ENCODE measurements at places on chromosomes 5 and 9.

DNA sequence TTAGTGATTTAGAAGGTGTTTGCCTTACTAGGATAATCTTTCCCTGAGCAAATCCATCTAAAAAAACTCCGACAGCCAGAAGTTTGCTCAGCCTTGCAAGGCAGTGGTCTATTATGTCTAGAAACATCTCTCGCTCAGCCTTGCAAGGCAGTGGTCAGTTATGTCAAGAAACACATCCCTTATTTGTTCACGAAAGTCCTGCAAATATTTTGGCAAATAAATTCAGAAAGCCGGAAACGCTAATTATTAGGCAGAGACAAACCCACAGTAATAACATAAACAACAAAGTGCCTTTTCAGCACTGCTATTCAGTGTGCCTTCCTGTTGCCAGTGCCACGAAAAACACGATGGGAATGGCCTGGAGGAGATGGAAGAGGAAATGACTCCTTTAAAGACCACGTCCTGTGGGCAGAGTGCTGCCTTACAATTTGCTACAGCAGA lies 184.5 kb downstream of the GNAQ start:
- DNase-seq: no peak

DNA sequence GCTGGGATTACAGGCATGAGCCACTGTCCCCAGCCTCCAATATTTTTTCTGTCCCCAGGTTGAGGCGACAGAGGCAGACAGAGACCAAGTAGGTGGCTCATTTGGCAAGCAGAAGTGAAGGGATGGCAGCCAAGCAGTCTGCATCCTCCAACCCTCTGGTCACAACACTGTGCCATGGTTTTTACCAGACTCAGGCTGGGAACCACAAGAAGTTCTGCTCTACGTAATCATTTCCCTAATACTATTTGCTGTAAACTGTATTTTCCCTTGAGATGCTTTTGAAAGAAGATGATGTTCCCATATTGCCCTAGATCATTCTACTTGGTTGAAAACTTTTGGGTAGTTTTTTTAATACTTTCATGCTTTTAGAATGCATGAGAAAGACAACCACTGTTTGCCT lies 40.5 kb downstream of the PTTG1 start:
- no peak for DNase-seq

DNA sequence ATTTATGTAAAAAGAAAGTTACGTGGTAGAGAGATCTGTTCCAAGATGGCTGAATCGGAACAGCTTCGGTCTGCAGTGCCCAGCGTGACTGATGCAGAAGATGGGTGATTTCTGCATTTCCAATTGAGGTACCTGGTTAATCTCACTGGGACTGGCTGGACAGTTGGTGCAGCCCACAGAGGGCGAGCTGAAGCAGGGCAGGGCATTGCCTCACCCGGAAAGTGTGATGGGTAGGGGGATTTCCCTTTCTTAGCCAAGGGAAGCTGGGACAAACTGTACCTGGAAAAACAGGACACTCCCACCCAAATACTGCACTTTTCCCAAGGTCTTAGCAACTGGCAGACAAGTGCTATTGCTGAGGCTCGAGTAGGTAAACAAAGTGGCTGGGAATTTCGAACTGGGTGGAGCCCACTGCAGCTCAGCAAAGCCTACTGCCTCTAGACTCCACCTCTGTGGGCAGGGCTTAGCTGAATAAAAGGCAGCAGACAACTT lies 13.1 kb upstream of the HSD17B4 start:
- no peak for DNase-seq

- DNase-seq: no peak
Measured at GRCh38 chr9:101977614-101978210, 239.3 kb upstream of the GRIN3A start.

DNA sequence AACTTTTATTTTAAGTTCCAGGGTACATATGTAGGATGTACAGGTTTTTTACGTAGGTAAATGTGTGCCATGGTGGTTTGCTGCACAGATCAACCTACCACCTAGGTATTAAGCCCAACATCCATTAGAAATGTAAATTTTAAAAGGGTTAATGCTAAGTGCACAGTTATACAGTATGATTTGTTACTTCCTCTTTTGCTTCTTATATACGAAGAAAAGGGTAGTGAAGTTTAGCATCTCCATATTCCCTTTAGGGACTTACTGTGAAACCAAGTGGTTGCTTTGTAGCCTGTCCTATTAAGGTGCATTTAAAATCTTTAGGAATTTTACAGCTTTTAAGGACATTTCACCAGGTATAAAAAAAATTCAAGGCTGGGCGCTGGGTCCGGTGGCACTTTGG lies 46.4 kb downstream of the RBM27 start:
- no peak for DNase-seq

- no peak for DNase-seq
Measured at GRCh38 chr9:105816981-105817380, 122.6 kb downstream of the TMEM38B start.

GRCh38 chr5:123094237-123094918 lies 5.3 kb downstream of the PRDM6 start:
- DNase-seq: no peak

DNA sequence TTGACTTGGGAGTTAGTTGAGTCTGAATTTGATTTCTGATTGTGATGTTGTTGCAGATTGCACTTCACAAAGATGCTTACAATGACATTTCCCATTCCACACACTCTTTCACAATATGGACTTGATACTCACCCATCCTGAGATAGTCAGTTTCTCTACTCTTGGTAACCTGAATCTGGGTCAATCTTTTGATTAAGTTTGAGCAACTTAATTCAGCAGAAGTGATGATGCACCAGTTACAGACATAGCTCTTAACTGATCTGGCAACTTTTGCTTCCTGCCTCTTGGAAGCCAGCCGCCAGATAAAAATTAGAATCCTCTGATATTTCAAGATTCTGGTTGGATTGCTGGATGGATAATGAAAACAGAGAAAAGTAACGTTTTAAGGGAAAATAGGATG lies 79.7 kb upstream of the OSMR start:
- no peak for DNase-seq

GRCh38 chr5:77028631-77029375 lies 1.4 kb upstream of the AGGF1 start:
- no peak for DNase-seq

DNA sequence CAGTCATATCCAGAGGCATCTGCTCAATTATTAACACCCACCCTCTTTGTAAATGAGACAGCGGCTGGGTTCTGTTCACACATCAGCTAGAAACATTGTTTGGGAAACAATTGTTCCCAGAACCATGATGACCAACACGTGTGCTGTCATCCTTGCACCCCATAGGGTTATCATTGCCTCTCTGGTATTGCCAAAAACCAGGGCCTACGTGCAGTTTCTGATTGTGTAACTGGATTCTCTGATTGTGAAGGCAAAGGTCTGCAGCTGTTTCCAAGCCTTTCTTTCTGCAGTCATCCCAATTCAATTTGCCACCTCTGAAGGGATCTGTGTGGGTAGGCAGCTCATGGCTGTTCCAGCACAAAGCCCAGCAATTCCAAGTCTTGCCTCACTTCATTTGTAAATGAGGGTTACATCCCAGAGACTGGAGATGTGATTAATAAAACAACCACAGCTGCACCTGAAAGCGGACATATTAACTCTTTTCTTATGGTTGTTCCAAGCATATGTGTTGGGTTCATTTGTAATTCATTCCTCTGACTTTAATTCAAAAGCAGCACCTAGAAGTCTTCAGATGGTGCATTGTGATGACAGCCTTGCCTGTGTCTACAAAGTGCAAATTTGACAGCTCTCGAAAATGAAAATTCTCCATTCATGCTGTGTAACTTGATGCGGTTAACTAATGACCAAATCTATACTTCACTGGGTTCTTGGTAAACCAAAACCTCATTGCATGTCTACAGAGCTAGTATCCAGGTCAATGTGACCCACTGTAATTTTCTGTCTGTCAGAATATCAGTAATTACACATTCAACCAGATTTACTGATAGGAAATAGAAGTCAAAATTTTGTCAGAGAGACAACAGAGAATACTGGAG lies 66.6 kb downstream of the YIPF5 start:
- DNase-seq: no peak

DNA sequence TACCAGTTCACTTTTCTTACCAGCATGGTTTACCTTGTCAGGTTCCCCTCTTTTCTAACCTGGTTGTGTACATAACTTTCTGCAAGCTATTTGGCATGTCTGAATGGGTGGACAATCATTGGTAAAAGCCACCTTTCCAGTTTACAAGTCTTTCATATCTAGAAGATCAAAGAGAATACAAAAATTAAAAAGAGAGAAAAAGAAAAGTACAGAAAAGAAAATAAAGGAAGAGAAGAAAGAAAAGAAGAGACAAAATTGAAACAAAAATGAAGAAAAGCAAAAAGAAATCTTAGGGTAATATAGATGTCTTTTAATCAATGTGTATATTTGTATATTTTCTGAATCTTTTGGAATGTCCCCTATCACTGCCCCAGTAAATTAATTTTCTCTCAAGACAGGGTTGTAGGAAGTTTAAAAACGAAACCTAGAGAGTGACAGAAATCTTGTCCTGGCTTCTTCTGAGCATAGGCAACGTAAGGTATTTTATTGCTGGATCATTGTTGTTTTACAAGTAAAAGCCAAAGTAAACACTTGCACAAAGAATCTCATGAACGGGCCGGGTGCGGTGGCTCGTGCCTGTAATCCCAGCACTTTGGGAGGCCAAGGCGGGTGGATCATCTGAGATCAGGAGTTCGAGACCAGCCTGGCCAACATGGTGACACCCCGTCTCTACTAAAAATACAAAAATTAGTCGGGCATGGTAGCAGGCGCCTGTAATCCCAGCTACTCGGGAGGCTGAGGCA lies 98.7 kb upstream of the IFNE start:
- DNase-seq: no peak
